CD8-positive, alpha-beta T cell (primary cell): ENCODE measurements at places on chromosomes 7 and 10. TPM values are rescaled to one million over a fixed set of nuclear protein-coding genes. Genes with fewer than 3 reads are reported as not detected.

- DNase-seq = no peak
Measured at GRCh38 chr10:122875843-122876466, 3.4 kb downstream of the FAM24B start.

DNA sequence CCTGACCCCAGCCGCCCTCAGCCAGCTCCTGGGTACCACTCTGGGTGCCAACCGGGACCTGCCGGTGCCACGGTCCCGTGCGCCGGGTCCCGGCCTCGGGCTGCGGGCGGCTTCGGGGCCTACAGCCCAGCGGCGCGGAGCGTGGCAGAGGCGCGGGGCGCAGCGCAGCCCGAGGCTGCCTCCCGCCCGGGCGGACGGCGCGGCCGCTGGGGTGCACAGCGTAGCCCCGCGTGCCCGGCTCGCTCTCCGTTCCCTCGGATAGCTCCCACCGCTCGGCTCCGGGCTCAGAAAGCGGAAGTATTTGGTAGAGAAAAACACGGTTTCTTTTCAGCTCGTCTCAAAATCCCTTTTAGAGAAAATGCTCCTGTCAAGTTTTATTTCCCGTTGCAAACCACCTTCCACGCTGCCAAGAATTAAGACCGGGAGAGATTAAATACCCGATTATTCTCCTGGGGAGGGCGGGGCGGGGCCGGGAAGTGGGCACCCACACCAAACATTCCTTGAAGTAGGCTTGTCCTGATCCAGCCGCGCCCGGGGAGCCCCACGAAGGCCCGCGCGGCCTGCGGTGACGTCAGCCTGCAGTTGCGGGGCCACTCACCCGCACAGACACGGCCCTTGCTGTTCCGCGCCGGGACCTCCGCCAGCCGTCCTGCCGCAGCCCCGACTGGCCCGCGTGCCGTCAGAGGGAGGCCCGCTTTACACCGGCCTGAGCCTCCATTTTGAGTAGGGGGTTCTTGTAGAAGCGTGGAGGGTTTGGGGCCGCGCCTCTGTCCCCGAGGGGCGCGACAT is 7.2 kb downstream of the HOXA13 start:
- no peak for DNase-seq

The TYW1B gene
- 3.9 TPM for total RNA-seq

The HELLS gene
- 9.1 TPM for total RNA-seq

- no peak for DNase-seq
Measured at GRCh38 chr10:91575044-91575610, 57.7 kb downstream of the PPP1R3C start.

- no peak for DNase-seq
Measured at GRCh38 chr10:25797888-25798429, 136.1 kb upstream of the MYO3A start.

DNA sequence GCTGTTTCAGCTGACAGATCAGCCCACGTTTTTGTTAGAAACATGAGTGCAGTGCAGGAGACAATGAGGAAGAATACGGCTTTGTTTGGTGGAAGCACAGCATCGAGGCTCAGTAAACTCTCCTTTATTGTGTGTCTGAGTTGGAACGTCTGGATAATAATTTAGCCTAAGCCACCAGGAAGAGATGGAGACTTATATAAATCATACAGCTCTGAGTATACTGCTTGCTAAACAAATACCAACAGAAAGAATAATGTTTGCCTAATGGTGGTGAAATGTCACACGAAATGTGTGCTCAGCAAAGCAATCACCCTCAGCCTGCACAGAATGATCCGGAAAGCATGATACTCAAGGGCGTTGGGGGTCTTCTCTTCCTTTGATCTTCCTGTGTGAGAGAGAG is 664.1 kb upstream of the ADARB2 start:
- no peak for DNase-seq

- DNase-seq = no peak
Measured at GRCh38 chr10:86652361-86653202, 1.8 kb upstream of the OPN4 start.
